ENCODE measurements at places on chromosomes 3 and 15.

- no peak for DNase-seq
Measured at GRCh38 chr3:66633402-66634381, 132.9 kb upstream of the LRIG1 start.

DNA sequence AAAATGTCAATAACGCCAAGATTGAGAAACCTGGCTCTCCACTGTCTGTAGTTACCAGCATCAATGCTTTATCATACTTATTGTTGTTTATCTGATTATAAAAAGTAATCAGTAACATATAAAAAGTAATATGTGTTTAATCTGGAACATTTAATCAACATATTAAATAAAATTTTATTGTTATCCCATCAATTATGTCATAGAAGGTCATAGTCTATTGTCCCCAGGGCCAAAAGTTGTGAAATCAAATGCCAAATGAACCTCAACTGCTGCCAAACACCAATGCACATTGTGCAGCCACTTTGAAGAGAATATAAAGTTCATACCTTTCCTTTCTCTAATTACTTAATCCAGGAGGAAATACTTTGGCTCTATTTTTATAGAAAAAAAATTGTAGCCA, 106.6 kb downstream of the EOMES start:
- no peak for DNase-seq

DNA sequence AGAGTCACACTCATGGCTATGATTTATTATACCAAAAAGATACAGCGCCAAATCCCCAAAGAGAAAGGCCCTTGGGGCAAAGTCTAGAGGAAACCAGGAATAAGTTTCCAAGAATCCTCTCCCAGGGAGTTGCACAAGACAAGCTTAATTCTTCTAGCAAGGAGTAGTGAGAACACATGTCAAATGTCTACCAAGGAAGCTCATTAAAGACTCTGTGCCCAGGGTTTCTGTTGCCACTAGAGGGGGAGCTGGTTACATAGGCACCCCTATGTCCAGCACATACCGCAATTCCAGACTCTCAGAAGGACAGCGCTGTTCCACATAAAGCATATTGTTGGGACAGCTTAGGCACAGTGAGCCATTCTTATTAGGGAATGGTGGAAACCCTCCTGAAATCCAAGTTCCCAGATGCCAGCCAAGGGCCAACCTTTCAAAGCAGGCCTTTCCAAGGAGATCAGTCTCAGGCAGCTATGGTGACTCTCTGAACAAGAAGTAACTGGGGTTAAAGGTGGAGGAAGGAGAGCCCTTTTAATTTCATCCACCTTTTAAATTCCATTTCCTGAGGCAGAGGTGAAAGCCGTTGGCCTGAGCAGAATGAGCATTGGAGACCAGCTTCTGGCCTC, 194.2 kb downstream of the UACA start:
- DNase-seq, result peak; percentile 70

DNA sequence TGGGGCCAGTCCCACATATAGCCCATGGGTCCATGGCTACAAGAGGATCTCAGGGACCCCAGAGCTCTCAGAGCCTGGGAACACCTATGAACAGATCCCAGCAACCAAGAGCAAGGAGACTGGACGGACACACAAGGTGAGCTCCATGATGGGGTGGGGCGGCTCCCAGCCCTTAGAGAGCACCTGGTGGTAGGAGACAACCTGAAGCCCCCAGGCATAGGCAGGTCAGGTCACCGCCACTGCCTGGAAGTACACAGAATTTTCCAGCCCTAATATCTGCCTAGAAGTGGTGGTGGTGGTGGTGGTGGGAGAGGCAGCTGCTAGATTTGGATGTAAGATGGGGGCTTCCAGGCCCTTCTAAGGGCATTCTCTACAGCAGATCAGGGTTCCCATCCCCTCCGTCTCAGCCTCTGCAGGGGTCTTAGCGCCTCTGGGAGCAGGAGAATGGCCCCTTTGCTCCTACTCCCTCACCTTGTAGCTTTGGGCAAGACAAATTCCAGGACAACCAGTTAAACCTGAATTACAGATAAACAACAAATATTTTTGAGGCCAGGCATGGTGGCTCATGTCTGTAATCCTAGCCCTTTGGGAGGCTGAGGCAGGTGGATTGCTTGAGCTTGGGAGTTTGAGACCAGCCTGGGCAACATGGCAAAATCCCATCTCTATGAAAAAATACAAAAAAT, 9.2 kb downstream of the SH2D7 start:
- DNase-seq, result no peak

DNA sequence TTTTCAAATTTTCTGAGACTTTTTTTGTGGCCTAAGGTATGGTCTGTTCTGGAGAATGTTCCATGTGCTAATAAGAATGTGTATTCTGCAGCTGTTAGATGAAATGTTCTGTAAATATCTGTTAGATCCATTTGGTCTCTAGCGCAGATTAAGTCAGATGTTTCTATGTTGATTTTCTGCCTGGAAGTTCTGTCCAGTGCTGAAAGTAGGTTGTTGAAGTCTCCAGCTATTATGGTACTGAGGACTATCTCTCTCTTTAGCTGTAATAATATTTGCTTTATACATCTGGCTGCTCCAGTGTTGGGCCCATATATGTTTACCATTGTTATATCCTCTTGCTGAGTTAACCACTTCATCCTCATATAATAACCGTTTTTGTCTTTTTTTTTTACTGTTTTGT, 13.2 kb upstream of the TUBGCP5 start:
- no peak for DNase-seq

GRCh38 chr3:64291345-64291744, 66.1 kb upstream of the PRICKLE2 start:
- DNase-seq, result peak; percentile 86

DNA sequence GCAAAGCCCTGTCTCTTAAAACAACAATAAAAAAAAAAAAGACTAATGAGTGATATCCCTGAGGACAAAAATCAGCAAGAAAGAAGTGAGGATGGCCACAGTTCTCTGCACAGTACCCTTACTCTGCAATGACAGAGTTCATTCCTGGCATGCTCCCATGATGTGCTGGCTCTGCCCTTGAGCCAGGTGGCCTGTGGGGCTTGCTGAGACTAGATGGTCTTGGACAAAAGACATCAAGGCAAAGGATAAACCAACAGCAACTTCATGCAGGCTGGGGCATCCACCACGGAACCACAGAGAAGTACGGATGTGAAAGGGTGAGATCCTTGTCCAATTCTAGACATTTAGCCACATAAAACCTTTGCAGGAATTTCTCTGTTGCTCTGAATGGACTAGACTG, 12.7 kb downstream of the MGLL start:
- no peak for DNase-seq

DNA sequence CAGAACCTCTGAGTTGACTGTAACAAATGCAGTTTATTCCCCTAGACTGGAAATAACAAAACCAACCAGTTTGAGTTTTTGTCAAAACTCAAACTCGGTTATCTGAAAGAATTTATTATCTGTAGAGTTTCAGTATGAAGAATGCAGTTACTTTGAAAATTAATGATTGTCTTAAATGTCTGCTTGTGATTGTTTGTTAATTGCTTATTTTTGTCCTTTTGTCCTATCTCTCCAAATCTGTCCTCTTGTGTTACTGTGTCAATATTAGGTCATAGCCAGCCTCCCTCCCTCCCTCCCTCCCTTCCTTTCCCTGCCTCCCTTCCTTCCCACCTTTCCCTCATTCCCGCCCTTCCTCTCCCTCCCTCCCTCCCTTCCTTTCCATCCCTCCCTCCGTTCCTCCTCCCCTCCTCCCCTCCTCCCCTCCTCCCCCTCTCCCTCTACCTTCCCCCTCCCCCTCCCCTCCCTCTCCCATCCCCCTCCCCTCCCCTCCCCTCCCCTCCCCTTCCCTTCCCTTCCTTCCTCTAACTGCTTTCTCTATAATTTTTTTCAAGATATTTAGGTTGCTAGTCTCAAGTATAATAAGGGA, 153.5 kb downstream of the FNDC3B start:
- no peak for DNase-seq

DNA sequence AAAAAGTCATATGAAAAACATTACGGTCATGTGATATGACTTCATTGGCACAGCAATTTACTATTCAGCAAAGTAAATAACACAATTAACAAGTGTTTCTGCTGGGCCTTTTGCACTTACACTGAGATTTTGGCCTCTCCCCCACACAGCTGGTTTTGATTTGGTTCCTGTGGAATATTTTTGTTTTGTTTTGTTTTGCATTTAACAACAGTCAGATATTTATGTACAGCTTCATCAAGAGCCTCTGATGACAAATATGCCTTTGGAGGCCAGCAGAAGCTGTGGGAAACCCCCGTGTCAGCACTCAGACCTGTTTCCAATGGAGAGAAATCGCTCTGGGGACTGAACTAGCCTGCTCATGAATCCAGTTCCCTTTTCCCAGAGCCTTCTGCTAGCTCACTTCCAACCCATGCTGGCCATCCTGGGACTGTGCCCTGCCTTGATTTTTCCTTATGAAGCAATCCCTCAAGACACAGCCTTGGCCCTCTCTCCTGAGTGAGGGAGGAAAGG, 161.9 kb downstream of the ATG7 start:
- DNase-seq, result peak; percentile 92

- peak; percentile 27 for DNase-seq
Measured at GRCh38 chr15:88238618-88239430, 17.7 kb downstream of the NTRK3 start.

DNA sequence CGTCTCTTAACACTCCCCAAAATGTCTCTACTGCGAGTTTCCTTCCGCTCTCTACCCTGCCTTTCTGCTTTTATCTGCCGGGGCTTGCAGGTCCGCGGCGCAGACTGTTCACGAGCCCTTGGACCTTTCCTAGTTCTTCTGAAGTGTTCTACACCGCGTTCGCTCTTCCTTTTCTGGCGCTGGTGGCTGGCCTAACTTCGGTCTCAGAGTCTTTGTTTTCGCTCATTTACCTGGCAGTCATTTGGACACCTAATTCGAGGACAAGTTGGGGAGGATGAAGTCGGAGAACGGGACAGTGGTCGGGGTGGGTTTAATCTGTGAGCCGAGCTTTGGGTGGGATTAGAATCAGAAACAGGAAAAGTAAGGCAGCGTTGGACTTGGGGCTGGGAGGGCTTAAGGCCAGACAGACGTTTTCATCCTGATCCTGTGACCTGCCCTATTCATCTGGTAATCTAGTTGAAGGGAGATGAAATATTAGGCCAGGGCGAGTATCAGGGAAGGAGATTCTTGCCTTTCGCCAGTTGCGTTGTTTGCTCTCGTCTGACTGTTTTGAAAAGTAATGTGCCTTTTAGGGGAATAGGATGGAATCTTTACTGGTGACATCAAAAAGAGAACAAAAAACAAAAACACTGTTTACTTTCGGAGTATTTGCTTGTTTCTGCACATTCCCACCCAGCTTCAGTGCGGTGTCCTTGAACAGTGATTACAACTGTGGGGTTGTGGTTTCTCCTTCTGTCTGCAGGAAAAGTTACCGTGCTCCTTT, 1.8 kb downstream of the DIPK2A start:
- DNase-seq, result peak; percentile 52

DNA sequence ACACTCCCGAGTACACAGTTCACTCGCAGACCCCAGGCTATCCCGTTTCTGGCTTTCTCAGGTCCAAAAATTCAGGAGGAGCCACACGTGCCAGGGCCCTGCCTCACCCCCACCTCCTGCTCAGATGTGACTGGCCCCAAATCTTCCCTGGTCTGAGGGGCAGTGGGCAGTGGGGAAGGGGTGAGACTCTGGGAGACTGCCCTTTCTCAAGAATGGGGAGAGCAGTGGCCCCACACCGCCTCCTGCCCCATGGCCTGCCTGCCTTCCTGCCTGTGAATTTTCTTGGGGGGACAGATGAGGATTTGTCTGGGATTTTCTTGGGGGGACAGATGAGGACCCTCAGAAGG, 174.6 kb downstream of the MEGF11 start:
- no peak for DNase-seq

GRCh38 chr3:66473692-66474091, 27.1 kb downstream of the LRIG1 start:
- no peak for DNase-seq

DNA sequence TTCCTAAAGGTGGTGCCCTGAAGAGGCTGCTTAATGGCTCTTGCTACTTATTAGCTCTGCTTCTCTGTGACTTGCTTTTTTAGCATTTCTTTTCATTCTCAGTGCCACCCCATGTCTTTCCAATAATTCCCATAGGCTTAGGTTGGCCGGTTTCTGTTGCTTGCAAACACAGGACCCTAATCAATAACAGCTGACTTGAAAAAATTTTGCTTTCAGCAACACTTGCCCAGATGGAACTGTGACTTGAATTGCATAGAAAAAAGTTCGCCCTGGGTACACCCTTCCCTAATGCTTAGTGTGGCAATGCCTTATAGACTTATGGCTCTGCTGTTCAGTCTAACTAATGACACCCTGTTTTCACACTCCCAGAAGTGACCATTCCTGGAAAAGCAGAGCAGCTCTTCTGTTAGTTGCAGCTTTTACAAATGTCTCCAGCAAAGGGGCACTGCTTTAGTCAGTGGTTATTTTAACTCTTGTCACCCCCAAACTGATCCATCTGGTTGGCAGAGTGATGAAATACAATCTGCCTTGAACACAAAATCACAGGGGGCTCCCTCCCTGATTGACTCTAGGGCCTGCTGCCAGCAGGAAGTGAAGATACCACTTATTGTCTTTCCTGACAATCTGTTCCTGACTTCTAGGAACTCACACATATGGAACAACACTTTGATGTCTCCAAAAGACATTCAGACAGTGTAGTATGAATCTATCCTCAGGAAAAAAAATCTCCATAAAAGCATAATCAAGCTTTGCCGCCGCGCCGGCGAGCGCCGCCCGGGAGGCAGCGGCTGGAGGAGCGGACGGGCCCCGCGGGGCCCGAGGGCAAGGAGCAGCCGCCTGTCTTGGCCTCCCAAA, 9.7 kb upstream of the SLMAP start:
- DNase-seq, result no peak

DNA sequence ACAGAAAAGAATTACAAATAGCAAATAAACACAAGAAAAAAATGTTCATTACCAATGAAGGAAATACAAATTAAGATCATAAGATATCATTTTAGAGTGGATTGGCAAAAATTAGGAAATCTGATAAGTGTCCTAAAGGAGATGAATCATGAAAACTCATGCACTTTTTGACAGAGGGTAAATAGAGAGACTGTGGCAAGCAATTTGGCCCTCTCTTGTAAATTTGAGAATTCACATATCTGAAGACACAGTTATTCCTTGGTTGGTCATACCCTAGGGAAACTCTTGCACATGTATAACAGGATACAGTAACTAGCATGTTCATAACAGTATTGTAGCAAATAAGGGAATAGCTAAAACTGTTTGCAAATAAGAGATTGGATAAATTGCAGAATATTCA, 246.0 kb upstream of the GADL1 start:
- DNase-seq, result no peak

- DNase-seq, result no peak
Measured at GRCh38 chr3:339351-339750, 142.8 kb downstream of the CHL1 start.

DNA sequence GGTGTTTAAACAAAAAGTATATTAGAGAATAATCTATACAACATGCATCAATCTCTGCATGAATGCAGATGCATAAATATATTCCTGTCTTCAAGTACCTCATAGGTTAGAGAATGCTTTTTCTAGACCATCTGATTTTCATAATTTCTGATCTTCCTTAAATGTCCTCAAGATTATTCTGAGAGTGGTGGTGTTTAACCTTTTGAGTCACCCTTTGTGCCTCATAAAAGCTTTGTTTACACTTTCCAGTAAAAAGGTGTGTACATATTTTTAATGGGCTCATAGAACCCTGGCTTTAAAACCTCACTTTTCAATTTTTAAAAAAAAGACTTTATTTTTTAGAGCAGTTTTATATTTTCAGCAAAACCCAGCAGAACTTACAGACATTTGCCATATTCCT, 41.0 kb upstream of the ABHD10 start:
- no peak for DNase-seq

- DNase-seq, result no peak
Measured at GRCh38 chr15:24848050-24848449, 106.7 kb upstream of the SNRPN start.

GRCh38 chr15:40857601-40858341, 13.9 kb downstream of the SPINT1 start:
- DNase-seq, result peak; percentile 30

Data from GM04504 (cell line).